ENCODE measurements at places on chromosomes 6 and 20.

DNA sequence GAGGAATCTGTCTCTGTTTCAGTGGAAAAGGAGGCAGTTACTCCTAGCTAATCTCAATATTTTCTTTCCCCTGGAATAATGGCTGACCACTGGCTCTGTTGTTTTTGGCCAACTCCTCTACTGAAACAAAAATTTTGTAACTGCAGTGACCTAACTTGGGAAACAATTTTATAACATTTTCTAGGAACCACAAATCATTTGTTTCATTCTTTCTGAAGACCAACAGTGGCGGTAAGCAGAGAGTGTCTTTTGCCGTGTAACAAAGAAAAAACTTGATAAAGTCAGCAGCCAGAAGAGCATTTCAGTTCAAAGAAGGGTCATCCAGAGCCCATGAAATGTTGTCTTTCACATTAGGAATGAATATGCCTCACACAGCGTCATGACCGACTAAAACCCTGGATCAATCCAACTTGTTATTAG, 11.8 kb upstream of the BFSP1 start:
- DNase-seq, result no peak

DNA sequence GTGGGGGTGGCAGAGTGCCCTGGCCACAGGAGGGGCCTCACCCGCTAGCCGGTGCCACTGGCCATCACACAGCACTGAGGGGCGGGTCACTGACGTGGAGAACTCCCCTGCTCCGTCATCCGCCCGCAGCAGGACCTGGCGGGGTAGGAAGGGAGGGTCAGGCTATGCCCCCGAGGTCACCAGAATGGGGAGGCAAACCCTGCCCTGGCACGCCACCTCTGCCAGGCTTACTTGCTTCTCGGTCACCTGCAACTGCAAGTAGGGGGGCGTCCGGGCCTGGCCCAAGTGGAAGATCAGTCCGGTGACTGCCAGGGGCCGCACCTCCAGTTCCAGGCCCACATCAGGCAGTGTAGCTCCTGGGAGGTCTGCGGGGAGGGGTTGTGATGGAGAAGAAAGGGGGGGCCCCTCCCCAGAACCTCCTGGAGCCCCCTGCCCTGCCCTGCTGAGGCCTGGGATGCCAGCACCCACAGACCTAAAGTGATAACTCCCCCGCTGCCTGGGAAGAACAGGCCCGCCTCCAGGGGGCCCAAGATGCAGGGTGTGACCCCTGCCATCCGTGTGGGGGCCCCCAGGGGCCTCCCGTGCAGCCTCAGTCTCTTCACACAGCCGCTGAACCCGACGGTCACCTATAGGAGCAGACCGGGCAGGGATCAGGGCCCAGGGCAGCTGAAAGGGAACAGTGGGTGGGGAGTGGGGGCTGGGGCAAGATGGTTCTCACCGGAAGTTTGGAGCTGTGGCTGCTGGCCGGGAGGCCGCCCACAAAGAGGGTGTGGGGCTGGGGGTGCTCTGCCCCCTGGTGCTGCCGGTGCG, 7.4 kb downstream of the ADRM1 start:
- no peak for DNase-seq

GRCh38 chr6:114312931-114313330, 29.9 kb downstream of the HS3ST5 start:
- DNase-seq, result no peak

DNA sequence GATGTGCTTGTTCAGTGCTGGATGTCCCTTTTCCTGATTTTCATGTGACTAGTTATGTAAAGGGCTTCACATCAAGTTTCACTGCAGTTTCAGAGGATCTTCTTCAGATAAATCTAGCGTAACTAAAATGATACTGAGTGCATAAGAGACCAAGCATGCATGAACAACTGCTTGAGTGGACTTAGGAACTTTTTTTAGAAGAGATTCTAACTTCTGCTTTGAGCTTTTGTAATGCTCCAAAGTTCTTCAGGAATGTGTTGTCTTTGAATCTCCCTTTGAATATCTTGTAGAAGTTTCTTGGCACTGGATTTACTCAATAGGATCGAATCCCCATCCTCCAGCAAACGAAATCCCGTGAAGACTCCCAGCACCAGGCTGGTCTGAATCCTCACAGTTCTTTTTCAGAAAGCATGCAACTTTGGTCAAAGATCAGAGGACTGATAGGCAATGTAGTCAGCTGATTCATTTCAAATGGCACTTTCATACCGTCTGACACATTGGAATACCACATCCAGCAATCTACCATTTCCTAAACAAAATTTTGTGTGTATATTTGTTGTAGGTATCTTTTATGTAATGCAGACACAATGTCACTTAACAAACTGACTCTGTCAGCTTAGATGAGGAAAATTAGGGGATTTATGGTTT, 33.2 kb downstream of the ENPP1 start:
- no peak for DNase-seq

- DNase-seq, result no peak
These were observed 91.0 kb downstream of the ANKEF1 start for GRCh38 chr20:10125757-10126156.

GRCh38 chr6:105934708-105935107, 151.4 kb upstream of the PRDM1 start:
- no peak for DNase-seq

DNA sequence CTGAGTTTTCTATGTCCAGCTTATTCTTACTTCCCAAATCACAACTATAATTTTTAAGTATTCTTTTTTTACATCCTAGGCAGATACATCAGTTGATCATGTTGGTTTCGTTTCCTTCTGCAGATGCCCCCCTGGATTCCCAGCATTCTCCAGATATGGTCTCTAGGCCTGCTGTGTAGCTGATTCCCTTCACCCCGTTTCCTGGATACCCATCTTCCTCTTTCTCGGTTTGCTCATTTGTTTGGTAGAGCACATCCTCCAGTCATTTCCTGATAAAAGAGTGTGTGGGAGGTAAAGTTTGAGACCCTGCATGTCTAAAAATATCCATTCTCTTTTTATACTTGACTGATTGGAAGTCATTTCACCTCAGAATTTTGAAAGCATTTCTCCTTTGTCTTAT, 66.4 kb downstream of the ANKS1A start:
- no peak for DNase-seq

- DNase-seq, result no peak
These were observed 575 bp upstream of the CNR1 start for GRCh38 chr6:88166493-88167351.

GRCh38 chr6:4533576-4533975, 242.6 kb upstream of the CDYL start:
- no peak for DNase-seq

- DNase-seq, result no peak
These were observed 8.4 kb upstream of the ACSS1 start for GRCh38 chr20:25066386-25066785.

DNA sequence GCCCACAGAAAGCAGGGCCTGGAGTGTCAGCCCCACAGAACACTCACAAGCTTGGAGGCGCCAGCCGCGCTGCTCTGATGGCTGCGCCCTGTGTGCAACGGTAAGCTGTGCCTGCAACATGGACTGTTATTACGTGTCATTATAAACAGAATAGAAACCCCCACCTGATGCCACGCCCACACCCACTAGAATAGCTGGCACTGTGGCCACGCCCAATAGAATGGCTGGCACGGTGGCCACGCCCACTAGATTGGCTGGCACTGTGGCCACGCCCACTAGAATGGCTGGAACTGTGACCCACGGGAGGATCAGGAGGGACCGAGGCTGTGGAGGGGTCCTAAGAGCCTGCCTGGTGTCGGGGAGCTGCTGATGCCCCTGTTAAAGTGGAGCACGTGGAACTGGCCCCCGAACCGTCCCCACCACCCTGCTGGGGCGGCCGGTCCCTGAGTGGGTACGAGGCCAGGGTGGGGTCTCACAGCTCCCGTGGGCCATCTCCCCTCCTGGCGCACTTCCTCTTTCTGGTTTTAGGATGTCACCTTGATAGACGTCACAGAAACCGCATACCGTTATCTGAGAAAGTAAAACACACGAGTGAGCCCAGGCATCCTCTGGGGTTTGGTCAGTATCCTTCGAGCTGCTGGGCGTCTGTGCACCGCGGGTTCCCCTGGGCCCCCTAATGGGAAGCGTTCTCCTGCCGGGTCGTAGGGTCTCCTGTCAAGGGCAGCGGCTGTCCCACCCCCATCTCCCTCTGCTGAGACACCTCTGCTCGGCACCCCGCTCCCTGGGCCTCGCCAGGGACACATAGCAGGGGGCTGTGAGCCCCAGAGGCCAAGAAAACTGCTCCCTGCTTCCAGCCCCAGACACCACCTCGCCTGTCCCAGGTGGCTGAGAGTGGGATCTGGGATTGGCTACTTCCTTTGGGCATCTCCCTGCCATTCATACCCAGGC, 25.4 kb downstream of the SLC17A9 start:
- no peak for DNase-seq

DNA sequence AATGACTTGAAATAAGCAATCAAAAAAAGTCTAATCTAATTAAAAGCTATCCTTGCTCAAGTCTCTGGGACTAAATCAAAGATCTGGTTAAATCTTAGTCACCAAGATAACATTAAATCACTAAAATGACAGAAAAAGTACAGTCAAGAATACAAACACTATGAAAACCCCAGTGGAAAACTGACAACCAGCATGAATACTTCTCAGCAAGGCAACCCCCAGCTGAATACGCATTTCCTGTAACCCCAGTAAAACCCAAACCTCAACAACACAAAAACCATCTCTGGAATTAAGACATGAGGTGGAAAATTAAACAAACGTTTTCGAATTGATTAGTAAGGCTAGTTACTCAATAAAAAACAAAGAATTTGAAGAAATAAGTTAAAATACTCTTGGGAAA, 23.7 kb upstream of the ZC3H12D start:
- DNase-seq, result no peak

DNA sequence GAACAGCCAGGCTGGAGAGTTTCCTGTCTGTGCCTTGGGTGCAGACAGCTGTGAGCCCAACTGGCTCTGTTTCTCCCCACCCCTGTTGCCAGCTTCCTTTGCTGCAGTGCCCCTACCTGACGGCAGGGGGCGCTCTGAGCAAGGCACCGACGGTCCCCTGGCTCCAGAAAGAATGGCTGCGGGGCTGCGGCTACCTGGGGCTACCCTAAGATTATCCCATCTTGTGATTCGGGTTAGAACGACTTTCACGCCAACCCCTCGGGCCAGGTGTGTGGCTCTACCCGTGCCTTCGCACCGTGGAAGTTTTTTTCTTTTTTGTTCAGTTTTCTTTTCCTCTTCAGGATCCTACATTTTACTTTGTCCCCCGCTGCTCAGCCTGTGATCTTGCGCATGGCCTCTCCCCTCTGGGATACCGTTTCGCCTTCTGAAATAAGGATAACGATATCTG, 33.4 kb upstream of the AAR2 start:
- DNase-seq, result no peak

- DNase-seq, result no peak
These were observed 44.5 kb upstream of the PHACTR3 start for GRCh38 chr20:59559863-59560262.

DNA sequence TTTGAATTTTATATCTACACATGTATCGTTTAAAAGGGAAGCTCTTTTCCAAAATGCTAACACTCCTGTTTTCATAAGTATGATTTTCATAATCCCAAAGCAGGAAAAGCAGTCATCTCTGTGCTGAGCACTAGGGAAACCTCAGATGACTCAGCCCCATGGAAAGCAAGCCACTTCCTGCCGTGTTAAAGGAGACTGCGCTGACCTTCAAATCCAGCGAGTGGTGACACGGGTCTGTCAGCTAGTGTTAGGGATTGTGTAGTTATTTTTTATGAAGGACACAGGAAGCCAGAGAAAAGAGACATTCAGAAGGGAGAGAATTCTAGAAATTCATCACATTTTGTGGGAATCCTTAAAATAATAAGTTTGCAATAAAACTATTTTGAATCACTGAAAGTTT, 57.0 kb upstream of the CD93 start:
- DNase-seq, result no peak

GRCh38 chr20:54212226-54212625, 4.3 kb downstream of the PFDN4 start:
- no peak for DNase-seq

DNA sequence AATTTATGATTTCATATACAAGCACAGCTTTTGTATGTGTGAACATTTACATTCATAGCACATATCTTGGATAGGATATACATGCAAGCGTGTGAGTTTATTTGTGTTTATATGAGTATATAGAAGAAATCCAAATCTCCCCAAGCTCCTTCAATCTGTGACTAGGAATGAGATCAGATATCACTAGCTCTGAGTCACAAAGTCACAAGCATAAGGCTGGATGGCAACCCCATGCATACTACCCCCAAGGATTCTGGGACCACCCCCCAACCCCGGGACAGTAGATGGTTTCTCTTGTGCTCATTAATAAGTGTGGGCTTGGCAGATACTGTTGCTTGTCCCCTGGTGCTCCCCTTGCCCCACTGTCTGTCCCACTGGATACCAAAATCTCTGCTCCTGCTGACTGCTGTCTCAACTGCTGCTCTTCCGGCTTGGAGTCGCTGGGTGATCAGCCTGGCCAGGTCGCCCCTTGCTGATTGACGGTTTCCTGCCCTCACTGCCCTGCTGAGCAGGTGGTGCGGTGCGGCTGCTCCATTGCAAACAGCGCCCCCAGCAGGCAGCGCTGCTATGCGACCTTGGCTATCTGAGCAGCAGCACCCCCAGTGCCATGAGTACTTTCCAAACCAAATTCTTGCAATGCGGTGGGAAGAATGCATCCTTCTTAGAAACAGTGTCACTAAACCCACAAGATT, 279.4 kb downstream of the CD83 start:
- no peak for DNase-seq

GRCh38 chr20:23050847-23051627, 1.6 kb upstream of the THBD start:
- DNase-seq, result peak; percentile 73

GRCh38 chr6:161727083-161727833, 453.4 kb upstream of the AGPAT4 start:
- DNase-seq, result no peak

- no peak for DNase-seq
These were observed 764 bp downstream of the DNTTIP1 start for GRCh38 chr20:45792317-45793118.

DNA sequence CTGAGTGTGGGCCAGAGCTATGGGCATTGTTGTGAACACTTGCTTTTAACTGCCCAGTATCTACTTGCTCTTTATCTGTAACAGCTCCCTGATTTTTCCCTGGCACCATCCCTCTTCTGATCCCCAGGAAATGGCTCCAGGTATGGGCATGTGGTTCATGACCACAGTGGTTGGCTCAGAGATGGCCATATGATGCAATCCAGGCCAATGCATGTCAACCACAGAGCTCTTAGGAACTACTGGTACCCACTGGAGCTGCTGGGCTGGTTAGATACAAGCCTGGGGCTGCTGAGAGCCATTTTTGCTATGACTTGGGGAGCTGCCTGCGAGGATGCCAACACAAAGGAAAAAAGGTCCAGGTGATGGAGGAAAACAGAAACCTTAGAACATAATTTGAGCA, 55.6 kb downstream of the KCNB1 start:
- DNase-seq, result no peak

Data from left renal cortex interstitium (tissue), 4 donors.